ENCODE measurements at places on chromosomes 12 and 14.

GRCh38 chr12:67052981-67053380 is 216.2 kb upstream of the CAND1 start:
- no peak for DNase-seq

DNA sequence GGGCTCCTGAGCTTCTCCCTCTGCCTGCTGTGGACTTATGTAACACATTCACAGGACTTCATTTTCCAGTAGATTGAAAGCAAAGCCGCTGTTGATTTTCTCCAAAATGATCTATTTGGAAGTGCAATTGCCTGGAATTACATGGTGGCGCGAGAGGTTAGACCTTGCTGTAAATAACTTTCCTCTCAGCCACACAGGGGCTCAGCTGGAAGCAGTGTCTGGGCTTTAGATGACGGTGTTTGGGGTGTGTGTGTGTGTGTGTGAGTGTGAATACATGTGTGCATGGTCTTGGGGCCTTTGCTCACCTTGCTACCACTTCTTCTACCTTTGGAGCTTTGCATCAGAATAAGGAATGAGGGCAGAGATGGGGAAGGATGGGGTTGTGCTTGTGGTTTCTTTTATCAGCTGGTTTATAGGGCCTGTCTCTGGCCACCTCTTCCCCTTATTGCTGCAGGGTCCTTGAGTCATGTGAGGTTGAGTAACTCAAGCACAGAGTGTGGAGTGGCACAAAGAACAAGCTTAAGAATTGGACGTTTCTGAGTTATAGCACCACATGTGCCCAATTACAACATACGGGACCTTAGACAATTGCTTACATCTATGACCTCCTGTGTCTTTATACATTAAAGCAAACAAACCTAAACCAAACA is 280.6 kb downstream of the NRXN3 start:
- no peak for DNase-seq

DNA sequence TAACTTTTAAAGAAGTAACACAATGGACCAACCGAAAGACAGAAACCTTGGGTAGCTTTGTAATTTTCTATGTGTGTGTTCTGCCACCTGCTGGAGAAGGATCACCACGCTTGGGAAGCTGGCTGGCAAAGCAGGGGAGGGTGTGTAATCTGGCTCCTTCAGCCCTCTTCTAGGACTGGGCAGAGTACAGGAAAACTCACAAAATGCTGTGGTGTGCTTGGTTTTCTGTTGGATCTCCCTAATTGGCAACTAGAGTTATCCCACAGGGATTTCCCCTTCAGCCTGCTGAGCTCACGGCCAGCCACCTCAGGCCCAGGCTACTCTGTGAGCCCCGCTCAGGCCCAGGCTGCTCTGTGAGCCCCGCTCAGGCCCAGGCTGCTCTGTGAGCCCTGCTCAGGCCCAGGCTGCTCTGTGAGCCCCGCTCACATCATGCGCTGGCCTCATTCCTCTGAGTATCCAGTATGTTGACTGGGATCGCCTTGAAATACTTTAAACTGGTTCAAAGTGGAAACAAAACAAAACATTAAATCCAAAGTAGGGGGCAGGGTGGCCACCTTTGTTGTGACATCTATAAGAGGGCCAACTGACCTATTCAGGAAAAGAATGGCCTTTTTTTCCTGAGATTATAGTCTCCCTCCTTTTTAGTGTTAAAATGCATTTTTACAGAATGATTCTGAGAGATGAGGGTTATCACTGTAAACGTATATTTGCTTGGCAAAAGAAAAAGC is 52.0 kb upstream of the RNU6-8 start:
- DNase-seq: peak; percentile 75

- DNase-seq: no peak
Measured at GRCh38 chr14:104882325-104882973, 17.4 kb downstream of the CEP170B start.

- no peak for DNase-seq
Measured at GRCh38 chr12:75744607-75745256, 233.3 kb upstream of the KRR1 start.
